Spinal cord (tissue), 10 donors: ENCODE measurements at places on chromosomes 5 and 9.

DNA sequence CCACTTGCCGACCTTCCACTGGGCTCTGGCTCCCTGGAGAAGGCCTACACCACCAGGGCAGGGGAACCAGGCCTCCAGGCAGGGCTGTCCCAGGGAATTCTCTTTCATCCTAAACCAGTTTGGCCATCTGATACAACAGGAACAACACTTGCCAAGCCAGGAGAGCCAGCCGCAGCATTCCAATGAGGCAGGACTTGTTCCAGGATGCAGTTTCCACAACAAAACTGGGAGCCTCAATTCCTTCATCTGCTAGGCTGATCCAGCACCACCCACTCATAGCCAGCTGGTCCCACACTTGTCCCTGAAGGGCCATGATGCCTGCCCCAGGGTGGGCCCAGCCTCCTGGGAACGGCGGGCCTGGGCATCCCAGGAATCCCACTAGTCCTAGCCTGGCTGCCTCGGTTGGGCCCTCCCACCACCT, 26.0 kb downstream of the BICD2 start:
- DNase-seq, result no peak

GRCh38 chr5:1359031-1359645, 14.2 kb upstream of the CLPTM1L start:
- no peak for DNase-seq

GRCh38 chr9:113397203-113397631, 3.9 kb downstream of the ALAD start:
- no peak for DNase-seq

DNA sequence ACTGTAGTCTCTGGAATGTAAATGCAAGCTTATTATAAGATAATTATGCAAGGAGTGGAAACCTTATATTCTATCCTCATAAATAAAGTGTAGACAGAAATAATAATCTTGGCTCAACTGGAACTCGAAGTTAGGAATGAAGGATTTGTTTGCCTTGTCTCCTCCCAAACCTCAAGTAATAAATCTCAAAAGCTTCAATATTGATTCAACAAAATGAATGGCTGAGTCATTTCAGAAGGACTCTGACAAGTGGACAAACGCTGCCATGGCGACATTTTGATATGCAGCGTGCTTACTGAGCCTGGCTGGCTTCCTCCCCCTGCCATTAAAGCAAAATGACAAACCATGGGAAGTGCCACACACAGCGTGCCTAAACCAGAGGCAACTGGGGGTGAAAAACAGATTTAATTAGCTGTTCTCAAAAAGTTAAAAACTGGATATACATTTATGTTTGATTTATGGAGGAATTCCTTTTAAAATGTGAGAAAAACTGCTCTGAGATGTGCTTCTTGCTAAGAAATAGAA, 10.5 kb upstream of the ADGRV1 start:
- DNase-seq, result no peak

DNA sequence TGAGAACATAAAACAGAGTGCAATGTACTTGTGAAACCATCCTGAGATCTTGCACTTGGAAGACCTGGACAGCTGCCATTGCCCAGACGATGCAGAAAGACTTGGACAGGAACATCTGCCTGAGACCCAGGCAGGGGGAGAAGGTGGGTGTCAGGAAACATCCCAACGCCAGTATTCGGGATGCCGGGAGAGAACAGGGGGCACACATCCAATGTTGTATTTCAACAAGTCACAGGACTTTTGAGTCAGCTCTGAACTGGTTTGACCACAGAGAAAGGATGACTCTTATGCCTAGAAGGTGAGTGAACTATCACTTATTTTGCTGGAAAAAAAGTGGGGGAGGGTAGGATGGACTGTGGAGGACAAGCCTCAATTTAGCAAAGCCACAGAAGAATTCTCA, 124.6 kb downstream of the ROR2 start:
- DNase-seq, result no peak
